ENCODE measurements at places on chromosomes 6 and 20.

- no peak for DNase-seq
These were observed 41.2 kb downstream of the TBC1D7 start for GRCh38 chr6:13287104-13287503.

DNA sequence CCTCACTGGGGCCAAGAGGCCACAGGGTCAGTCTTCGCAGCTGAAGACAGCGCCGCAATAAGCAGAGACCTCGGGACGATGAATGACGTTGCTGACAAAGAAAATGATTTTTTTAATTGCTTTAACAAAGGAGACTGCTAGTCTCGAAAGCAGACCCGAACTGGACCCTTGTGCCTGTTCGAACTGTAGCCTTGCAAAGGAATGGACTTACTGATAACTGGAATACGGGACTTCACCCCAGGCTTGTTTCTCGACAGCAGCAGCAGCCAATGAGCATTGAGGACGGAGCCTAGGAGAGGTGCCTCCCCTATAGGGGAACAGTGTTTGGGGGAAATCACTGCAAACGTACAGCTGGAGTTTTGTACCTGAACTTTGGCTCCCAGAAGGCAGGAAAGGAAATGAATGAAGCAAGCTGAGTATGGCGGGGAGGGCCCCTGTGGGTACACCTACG lies 1.3 kb upstream of the TAF4 start:
- peak; percentile 79 for DNase-seq

GRCh38 chr6:45466686-45467085 lies 89.0 kb upstream of the SUPT3H start:
- DNase-seq, result no peak

- DNase-seq, result no peak
These were observed 36.2 kb downstream of the SUN5 start for GRCh38 chr20:32967961-32968457.

- peak; percentile 70 for DNase-seq
These were observed 18.9 kb upstream of the DSN1 start for GRCh38 chr20:36792422-36792821.

- no peak for DNase-seq
These were observed 12.8 kb downstream of the ESF1 start for GRCh38 chr20:13771853-13772453.

DNA sequence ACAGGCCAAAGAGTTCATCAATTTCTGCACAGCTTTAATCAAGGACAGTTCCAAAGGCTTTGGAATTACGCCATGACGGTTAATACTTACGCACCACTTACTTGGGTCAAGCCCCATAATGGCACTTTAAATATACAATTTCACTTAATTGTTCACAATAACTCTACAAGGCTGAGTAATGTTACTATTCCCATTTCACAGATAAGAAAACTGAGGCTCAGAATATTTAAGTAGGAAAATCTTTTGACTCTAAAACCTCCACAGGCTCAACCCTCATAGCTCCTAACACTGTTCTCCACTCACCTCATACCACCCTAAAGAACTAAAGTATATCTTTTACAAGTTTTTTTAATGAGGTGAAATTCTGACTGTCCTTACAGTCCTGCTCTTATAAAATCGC lies 91.9 kb upstream of the SAMD5 start:
- no peak for DNase-seq

GRCh38 chr6:75492386-75493153 lies 1.0 kb downstream of the FILIP1 start:
- DNase-seq, result no peak

- no peak for DNase-seq
These were observed 656 bp downstream of the RTEL1 start for GRCh38 chr20:63658749-63659187.

DNA sequence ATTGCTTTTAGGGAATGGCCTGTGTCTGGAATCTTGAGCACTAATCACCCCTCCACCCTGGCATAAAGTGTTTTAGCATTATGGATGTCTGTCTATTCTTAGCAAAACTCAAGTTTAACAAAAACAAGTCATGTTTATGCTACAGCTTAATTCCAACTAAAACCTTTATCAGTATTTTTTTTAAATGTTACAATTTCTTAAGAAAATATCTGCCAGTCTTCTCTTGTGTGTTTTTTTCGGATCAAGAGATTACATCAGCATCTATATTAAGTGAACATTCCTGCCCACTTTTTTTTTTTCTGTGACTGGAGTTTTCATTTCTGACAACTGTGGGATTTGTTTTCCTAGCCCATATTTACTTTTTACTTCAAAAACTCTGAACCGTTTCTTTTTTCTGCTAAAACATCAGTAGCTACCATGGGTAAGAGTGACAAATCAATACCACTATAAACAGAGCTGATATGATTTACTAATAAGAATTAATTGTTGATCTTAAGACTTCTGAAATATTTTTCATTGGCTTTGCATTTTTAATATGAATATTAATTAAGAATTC lies 94.3 kb downstream of the EDN1 start:
- no peak for DNase-seq

DNA sequence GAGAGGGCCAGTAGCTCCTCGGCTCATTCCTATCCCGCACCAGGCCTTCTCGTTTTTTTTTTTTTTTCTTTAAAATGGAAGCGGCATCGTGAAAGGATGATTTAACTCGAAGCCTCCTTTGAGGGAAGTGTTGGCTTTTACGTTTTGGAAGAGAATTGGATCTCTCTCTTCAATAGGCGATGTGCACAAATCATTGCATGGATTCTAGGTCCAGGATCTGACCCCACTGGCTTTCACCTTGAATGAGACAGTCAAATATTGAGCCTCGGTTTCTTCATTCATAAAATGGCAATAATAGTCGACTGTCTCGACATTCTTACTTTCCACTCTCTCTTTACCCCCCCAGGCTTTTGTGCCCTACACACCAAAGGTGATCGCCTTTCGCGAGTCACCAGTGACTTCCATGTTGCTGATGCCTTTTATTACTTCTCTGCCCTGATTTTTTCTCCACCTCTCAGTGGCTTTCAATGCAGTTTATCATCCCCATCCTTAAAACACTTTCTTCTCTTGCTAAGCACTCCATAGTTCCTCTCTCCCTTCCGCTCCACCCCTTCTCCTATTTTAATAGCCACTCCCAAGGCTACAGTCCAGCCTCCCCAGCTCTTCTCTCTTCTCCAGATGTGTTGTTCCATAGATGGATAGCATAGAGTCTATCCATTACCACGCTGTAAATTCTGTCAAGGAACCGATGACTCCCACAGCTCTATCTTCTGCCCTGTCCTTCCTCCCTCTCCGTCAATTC lies 473 bp upstream of the DTNBP1 start:
- no peak for DNase-seq

- DNase-seq, result no peak
These were observed 49.7 kb downstream of the NOL4L start for GRCh38 chr20:32535316-32535952.
